Heart left ventricle (tissue), 16 donors: ENCODE measurements at places on chromosomes 5 and 9. TPM values are rescaled to one million over a fixed set of nuclear protein-coding genes. Genes with fewer than 3 reads are reported as not detected.

DNA sequence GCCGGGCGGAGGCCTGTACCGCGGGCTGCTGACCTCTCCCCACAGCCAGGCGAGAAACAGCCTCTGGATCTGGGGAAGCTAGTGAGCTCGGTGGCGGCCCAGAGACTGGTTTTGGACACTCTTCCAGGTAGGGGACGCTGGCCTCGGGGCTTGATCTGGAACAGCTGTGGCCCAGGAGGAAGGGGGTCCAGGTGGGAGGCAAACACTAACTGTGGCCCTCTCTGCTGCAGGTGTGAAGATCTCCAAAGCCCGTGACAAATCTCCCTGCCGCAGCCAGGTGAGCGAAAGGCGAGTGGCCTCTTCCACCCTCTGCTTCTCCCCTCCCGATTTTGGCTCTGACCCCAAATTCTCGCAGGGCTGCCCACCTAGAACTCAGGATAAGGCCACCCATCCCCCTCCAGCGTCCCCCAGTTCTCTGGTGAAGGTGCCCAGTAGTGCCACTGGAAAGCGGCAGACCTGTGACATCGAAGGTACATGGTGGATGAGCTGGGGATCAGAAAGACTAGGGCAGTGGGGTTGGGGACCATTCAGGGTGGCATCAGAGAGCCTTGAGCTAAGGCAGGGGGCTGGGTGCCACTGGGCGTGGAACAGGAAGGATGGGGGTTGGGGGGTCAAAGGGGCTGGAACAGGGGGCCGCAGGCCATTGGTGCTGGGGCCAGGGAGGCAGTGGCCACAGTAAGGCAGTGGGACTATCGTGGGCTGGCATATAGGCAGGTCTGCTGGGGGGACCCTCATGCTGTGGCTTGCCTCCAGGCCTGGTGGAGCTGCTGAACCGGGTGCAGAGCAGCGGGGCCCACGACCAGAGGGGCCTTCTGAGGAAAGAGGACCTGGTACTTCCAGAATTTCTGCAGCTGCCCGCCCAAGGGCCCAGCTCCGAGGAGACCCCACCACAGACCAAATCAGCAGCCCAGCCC, 12.9 kb upstream of the SLC34A1 start:
- H3K27me3 ChIP-seq = no peaks in the 10 kb centered on the region
- no peaks in the 10 kb centered on the region for H3K36me3 ChIP-seq
- no peak for DNase-seq
- H3K4me3 ChIP-seq = peak overlapping the region; percentile 42
- H3K27ac ChIP-seq = no peak overlapping the region

The CFAP90 gene
- not detected for polyA plus RNA-seq

- DNase-seq = no peak
- no peaks in the 10 kb centered on the region for H3K4me1 ChIP-seq
- H3K27ac ChIP-seq = no peak overlapping the region
- H3K4me3 ChIP-seq = no peak overlapping the region
- H3K36me3 ChIP-seq = no peaks in the 10 kb centered on the region
Measured at GRCh38 chr5:949275-949543, 56.5 kb downstream of the TRIP13 start.

DNA sequence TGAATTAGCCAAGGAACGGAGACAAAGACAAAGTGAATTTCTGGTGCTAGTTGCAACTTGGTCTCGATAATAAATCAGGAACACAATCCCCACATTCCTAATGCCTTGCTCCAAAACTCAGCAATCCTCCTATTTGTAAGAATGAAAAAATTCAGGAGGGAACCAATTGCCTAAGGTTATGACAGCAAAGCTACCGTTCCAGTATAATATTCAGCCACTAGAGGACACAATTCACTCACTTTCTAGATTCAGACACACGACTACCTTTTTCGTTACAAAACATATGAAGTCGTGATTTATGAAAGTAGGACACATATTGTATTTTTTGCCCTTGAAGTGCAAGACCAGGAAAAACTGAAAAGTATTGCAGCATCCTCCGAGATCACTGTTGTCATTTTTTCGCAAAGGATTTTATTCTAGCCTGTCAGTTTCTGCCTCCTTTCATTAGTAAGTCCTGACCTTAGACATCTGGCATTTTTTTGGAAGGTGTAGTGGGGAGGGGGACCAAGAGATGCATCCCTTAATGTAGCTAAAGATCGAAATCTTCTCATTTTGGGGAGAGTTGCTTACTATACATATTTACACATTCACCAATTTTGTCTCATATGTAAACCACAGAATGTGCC, 133.1 kb downstream of the DOCK8 start:
- H3K4me1 ChIP-seq = no peaks in the 10 kb centered on the region
- H3K4me3 ChIP-seq = no peak overlapping the region
- DNase-seq = no peak
- H3K27me3 ChIP-seq = no peaks in the 10 kb centered on the region
- no peak overlapping the region for H3K27ac ChIP-seq
